ENCODE measurements at places on chromosomes 4 and X. TPM values are rescaled to one million over a fixed set of nuclear protein-coding genes. Genes with fewer than 3 reads are reported as not detected.

The AVPR2 gene
- total RNA-seq, result not detected

The GUCY1A1 gene
- total RNA-seq, result not detected

The CT83 gene
- not detected for total RNA-seq

The FOXO4 gene
- 1.3 TPM for total RNA-seq

The VCX2 gene
- not detected for total RNA-seq
